Femur (tissue), 1 donor: ENCODE measurements at places on chromosomes 16 and 17.

- DNase-seq: no peak
These were observed 8.3 kb downstream of the EFCAB5 start for GRCh38 chr17:29949696-29950095.

DNA sequence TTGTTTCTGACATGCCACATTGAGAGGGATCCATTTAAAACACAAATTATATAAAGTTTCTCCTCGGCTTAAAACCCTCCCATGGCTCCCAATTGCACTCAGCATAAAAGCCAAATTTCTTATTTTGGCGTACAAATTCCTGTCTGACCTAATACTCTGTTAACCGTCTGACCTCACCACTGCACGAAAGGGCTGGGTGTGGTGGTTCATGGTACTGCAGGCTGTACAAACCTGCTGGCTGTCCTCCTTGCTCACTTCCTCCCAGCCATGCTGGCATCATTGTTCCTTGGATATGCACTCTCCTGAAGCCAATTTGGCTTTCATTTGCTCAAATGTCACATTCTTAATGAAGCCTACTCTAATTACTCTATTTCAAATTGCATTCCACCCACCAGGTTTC, 301.6 kb upstream of the C16orf82 start:
- no peak for DNase-seq

- no peak for DNase-seq
These were observed 4.1 kb downstream of the CAPN15 start for GRCh38 chr16:531494-532125.

GRCh38 chr17:37179893-37180292, 195.9 kb upstream of the C17orf78 start:
- DNase-seq: no peak

- DNase-seq: no peak
These were observed 17.5 kb upstream of the WFIKKN2 start for GRCh38 chr17:50817838-50818237.

DNA sequence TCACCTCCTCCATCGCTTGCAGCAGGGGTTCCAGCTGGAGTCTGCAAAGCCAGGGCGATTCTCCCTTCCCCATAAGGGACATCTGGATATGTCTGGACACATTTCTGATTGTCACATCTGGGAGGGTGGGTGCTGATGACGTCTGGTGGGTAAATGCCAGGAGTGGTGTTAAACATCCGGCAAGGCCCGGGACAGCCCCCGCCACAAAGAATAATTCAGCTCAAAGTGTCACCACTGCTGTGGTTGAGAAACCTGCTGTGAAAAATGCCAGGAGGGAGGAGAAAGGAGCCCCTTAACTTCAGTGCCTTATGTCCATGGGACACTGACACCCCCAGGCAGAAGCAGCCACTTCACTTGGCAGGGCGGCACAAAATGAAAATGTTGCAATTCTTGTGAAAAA, 179.4 kb upstream of the SDK2 start:
- no peak for DNase-seq

DNA sequence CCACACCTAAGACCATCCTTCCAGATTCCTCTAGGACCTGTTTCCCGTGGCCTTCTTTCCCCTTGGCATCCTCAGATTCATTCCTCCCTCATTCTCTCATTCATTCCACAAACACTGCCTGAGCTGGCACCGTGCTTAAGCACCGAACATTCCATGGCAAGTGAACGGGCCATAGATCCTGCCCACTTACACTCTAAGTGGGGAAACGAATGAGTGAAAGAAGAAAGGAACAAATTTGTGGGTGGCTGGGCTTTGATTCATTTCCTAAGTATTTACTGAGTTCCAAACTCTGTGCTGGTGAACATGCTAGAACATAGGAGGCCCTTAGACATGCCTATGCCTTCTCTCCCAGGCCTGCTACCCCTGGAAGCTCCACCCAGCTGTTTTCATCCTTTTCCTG, 30.0 kb downstream of the SRCIN1 start:
- DNase-seq: no peak

GRCh38 chr17:29292992-29293889, 707 bp downstream of the NUFIP2 start:
- DNase-seq: peak; percentile 75

GRCh38 chr17:72123530-72124437, 3.0 kb downstream of the SOX9 start:
- no peak for DNase-seq

GRCh38 chr17:73347351-73347750, 35.5 kb upstream of the CDC42EP4 start:
- no peak for DNase-seq

DNA sequence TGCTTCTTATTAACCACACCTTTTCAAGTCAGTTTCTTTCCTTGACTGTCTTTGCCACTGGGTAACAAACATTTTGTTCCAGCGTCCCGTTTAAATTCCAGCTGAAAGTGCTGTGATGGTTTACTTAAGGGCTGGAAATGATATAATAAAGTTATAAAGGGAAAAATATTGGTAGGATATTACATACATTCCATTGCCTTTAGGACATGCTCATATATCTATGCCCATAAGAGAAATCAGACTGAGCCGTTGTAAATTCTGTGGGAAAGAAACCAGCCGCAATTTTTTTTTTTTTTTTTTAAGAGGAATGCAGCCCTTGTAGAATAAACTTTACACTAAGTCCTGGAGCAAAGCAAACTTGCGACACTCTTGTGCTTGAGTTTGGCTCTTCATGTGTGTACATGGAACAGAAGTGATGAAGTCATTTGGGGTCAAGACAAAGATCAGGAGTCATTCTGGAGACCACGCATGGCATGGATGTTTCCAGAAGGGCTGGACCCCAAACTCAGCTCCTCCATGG, 210.9 kb downstream of the XYLT1 start:
- no peak for DNase-seq

GRCh38 chr16:65666132-65666941, 544.5 kb upstream of the CDH11 start:
- DNase-seq: no peak
